ENCODE measurements at places on chromosomes 7 and 10.

- DNase-seq: peak; percentile 3
Measured at GRCh38 chr10:50291261-50291850, 40.0 kb upstream of the ASAH2 start.

DNA sequence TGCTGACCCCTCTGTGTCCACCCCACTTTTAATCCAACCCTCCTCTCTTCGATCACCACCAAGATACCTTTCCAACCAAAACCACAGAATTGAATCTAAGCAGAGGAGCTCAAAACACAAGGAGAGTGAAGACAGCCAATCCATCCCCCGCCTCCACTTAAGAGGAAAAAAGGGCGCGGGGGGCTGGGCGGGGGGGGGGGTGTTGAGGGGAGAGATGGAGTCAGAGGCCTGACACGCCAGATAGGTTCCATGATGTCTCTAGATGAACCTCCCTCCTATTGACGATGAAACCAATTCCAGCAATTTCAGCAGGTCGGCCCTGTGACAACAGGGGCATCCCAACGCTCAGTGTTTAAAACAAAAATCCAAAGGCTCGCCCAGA, 1.3 kb downstream of the SORBS1 start:
- no peak for DNase-seq

GRCh38 chr10:129594811-129595210, 127.8 kb downstream of the MGMT start:
- no peak for DNase-seq

DNA sequence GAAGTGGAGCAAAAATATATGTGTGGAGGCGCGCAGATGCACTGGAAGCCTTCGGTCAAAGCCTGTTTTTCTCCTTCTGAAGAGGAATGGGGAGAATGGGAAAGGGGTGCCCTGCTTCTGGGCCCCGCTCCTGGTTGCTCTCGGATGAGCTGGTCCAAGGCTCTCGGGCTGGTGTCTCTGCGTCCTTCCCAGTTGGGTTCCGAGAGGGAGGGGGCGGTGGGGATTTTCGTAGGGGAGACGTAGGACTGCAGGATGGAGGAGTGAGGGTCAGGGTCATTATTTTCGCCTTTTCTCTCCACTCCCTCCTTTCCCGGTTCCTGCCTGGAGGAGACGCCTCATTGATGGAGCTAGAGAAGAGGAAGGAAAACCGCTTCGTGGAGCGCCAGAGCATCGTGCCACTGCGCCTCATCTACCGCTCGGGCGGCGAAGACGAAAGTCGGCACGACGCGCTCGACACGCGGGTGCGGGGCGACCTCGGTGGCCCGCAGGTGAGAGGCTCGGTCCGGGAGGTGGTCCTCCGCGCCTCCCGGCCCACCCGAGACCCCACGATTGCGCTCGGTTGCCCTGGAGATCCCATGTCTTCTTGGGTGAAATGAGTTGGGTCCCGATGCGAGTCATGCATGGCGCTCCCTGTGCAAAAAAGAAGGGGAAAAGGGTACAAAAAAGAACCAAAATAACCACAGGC, 790 bp downstream of the ADAM22 start:
- DNase-seq: peak; percentile 22

- DNase-seq: no peak
Measured at GRCh38 chr7:87561702-87562101, 39.0 kb downstream of the ABCB1 start.

GRCh38 chr10:75464478-75465449, 33.3 kb downstream of the LRMDA start:
- no peak for DNase-seq

DNA sequence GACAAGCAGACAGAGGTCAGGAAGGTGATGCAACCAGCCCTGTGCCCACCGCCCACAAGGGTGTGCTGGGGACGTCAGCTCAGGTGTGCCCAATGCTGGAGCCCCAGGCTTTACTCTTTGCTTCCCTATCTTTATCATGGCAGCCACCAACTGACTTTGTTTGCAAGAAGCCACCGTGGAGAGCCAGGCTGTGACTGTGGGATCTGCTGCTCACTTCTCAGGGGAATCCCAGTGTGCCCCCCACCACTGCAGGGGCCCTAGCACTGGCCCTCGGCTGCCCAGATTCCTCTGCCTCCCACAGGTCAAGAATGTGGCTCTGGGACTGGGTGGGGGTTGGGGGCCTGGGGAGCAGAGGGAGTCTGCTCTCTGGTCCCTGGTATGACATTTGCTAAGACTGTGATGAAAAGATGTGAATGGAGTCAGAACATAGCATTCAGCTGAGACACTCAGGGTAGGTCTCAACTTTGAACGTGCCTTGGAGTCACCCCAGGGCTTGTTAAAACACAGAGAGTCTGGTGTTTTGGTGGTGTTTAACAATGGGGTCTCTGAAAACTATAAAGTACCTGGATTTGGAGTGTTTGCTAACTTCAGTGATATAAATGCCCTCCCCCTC, 47.3 kb downstream of the ARHGAP22 start:
- no peak for DNase-seq

Measured in kidney tubule cell (primary cell).